ENCODE measurements at places on chromosomes 2 and 18. TPM values are rescaled to one million over a fixed set of nuclear protein-coding genes. Genes with fewer than 3 reads are reported as not detected.

IL36A gene
- not detected for polyA plus RNA-seq

NEB gene
- polyA plus RNA-seq: 0.40 TPM

COL5A2 gene
- polyA plus RNA-seq: 29.5 TPM

RAD51AP2 gene
- polyA plus RNA-seq: not detected

KIAA2012 gene
- polyA plus RNA-seq: 0.05 TPM

PAX8 gene
- polyA plus RNA-seq: not detected

ACVR1C gene
- not detected for polyA plus RNA-seq

ERBB4 gene
- polyA plus RNA-seq: 42.1 TPM

CCDC148 gene
- 2.1 TPM for polyA plus RNA-seq

FBXO15 gene
- 4.6 TPM for polyA plus RNA-seq

UGT1A4 gene
- not detected for polyA plus RNA-seq

CPO gene
- not detected for polyA plus RNA-seq

GKN1 gene
- not detected for polyA plus RNA-seq

TMEM198 gene
- 8.2 TPM for polyA plus RNA-seq

CFC1 gene
- polyA plus RNA-seq: 52.6 TPM

BOLL gene
- 0.21 TPM for polyA plus RNA-seq

SNED1 gene
- 0.41 TPM for polyA plus RNA-seq

SAG gene
- polyA plus RNA-seq: not detected

NAT8 gene
- not detected for polyA plus RNA-seq

SIX2 gene
- 1.0 TPM for polyA plus RNA-seq

SERPINB2 gene
- polyA plus RNA-seq: not detected

CYRIA gene
- polyA plus RNA-seq: 2.0 TPM

PARD6G gene
- 4.9 TPM for polyA plus RNA-seq

NOTO gene
- polyA plus RNA-seq: not detected

GBX2 gene
- polyA plus RNA-seq: 0.31 TPM

PAIP2B gene
- 8.0 TPM for polyA plus RNA-seq

C2orf92 gene
- polyA plus RNA-seq: 9.4 TPM

LYG2 gene
- polyA plus RNA-seq: not detected

SLC40A1 gene
- 11.5 TPM for polyA plus RNA-seq

RBKS gene
- 6.9 TPM for polyA plus RNA-seq

APOB gene
- polyA plus RNA-seq: not detected

ASB18 gene
- polyA plus RNA-seq: 0.70 TPM

Measured in cardiac muscle cell (in vitro differentiated cells and primary cell).